ENCODE measurements at places on chromosomes 6 and 20. TPM values are rescaled to one million over a fixed set of nuclear protein-coding genes. Genes with fewer than 3 reads are reported as not detected.

The TFAP2D gene
- total RNA-seq = not detected

The MYBL2 gene
- total RNA-seq = not detected

The IP6K3 gene
- total RNA-seq = 2.2 TPM

The SLC22A23 gene
- 8.3 TPM for total RNA-seq

The VAPB gene
- total RNA-seq = 28.0 TPM

The LGSN gene
- not detected for total RNA-seq

The CCDC28A gene
- total RNA-seq = 17.0 TPM

The SPEF1 gene
- not detected for total RNA-seq

The SLC17A9 gene
- total RNA-seq = 3.9 TPM

The MDFI gene
- 27.3 TPM for total RNA-seq

The PRND gene
- under 0.01 TPM for total RNA-seq

The MEP1A gene
- not detected for total RNA-seq

The CLPSL2 gene
- not detected for total RNA-seq

The ETV7 gene
- total RNA-seq = 1.0 TPM

Data from tibial nerve (tissue), 4 donors.